Left lung (tissue), 14 donors: ENCODE measurements at places on chromosomes 7 and 10. TPM values are rescaled to one million over a fixed set of nuclear protein-coding genes. Genes with fewer than 3 reads are reported as not detected.

GRCh38 chr10:129163531-129163930, 303.5 kb upstream of the MGMT start:
- DNase-seq: no peak
- H3K4me1 ChIP-seq: no peaks in the 10 kb centered on the region
- no peaks in the 10 kb centered on the region for H3K27me3 ChIP-seq
- no peak overlapping the region for H3K27ac ChIP-seq
- H3K36me3 ChIP-seq: no peaks in the 10 kb centered on the region
- no peak overlapping the region for H3K4me3 ChIP-seq

The MYH16 gene
- 0.49 TPM for polyA plus RNA-seq

- H3K4me1 ChIP-seq: no peaks in the 10 kb centered on the region
- H3K27me3 ChIP-seq: no peaks in the 10 kb centered on the region
- peaks cover 12% of the 10 kb centered on the region for H3K36me3 ChIP-seq
- H3K27ac ChIP-seq: no peak overlapping the region
Measured at GRCh38 chr7:935164-935873, 19.2 kb downstream of the ADAP1 start.

DNA sequence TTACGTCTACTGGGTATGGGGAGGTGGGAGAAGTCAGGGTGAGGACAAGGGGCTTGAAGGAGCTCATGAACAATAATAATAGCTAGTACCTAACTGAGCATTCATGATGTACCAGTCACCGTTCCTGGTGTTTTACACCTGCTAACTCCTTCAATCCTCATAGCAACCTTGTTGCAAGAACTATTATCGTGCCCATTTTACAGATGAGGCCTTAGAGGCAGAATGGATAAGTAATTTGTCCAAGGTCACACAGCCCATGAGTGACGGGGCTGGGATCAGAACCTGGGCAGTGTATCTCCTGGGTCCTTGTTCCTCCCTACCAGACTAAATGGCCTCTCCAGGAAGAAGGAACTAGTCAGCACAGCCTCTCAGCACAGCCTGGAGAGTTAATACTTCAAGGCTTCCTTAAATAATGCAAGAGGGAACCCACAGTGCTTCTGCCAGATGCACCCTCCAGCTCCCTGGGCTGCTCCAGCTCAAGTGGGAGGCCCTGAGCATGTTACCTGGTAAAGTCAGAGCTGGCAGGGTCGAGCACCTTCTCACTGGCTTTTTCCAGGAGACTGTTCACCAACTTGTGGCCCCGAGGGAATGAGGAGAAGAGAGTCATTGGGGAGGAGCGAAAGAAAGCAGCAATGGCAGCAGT, 28.8 kb downstream of the RRP12 start:
- H3K27ac ChIP-seq: peak overlapping the region; percentile 88
- no peaks in the 10 kb centered on the region for H3K27me3 ChIP-seq
- no peak for DNase-seq
- no peaks in the 10 kb centered on the region for H3K4me1 ChIP-seq

DNA sequence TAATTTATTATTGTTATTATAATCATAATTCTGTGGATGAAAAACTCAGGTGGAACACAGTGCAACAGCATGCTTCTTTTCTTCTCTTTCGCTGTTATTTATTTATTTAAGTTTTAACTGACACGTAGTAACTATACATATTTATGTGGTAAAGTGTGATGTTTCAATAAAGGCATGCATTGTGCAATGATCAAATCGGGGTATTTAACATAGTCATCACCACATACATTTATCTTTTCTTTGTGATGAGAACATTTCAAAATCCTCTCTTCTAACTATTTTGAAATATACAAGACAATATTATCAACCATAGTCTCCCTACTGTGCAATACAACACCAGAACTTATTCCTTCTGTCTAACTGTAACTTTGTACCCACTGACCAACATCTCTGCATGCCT, 152.5 kb upstream of the LYZL1 start:
- H3K4me1 ChIP-seq: no peaks in the 10 kb centered on the region
- DNase-seq: no peak
- H3K27me3 ChIP-seq: no peaks in the 10 kb centered on the region
- no peak overlapping the region for H3K27ac ChIP-seq
- no peaks in the 10 kb centered on the region for H3K36me3 ChIP-seq
- no peak overlapping the region for H3K4me3 ChIP-seq

- H3K36me3 ChIP-seq: no peaks in the 10 kb centered on the region
- no peak for DNase-seq
- no peaks in the 10 kb centered on the region for H3K27me3 ChIP-seq
- H3K27ac ChIP-seq: no peak overlapping the region
Measured at GRCh38 chr7:108598153-108598552, 28.5 kb downstream of the DNAJB9 start.

- H3K27me3 ChIP-seq: no peaks in the 10 kb centered on the region
- no peak for DNase-seq
- no peak overlapping the region for H3K4me3 ChIP-seq
- no peaks in the 10 kb centered on the region for H3K4me1 ChIP-seq
Measured at GRCh38 chr10:115409347-115409746, 316.2 kb downstream of the ATRNL1 start.

GRCh38 chr10:12561720-12562119, 212.4 kb downstream of the CAMK1D start:
- H3K4me1 ChIP-seq: no peaks in the 10 kb centered on the region
- H3K27me3 ChIP-seq: no peaks in the 10 kb centered on the region
- no peak overlapping the region for H3K27ac ChIP-seq
- H3K36me3 ChIP-seq: no peaks in the 10 kb centered on the region

- no peaks in the 10 kb centered on the region for H3K27me3 ChIP-seq
- no peak for DNase-seq
- H3K36me3 ChIP-seq: no peaks in the 10 kb centered on the region
Measured at GRCh38 chr10:44258460-44259089, 126.3 kb downstream of the CXCL12 start.

The THNSL1 gene
- polyA plus RNA-seq: 13.4 TPM

The PHKG1 gene
- polyA plus RNA-seq: 1.8 TPM

The FFAR4 gene
- 0.08 TPM for polyA plus RNA-seq

- no peak for DNase-seq
- H3K4me1 ChIP-seq: peaks cover 72% of the 10 kb centered on the region
- H3K4me3 ChIP-seq: no peak overlapping the region
Measured at GRCh38 chr10:119368991-119369869, 161.9 kb downstream of the GRK5 start.

The PRR15 gene
- not detected for polyA plus RNA-seq

GRCh38 chr7:37718585-37718984, 35.0 kb downstream of the GPR141 start:
- H3K4me3 ChIP-seq: no peak overlapping the region
- no peaks in the 10 kb centered on the region for H3K4me1 ChIP-seq
- no peaks in the 10 kb centered on the region for H3K36me3 ChIP-seq
- no peak for DNase-seq
- H3K27me3 ChIP-seq: no peaks in the 10 kb centered on the region
- H3K27ac ChIP-seq: no peak overlapping the region
